NCI-H2081 (cell line): ENCODE measurements at places on chromosomes 4 and X.

DNA sequence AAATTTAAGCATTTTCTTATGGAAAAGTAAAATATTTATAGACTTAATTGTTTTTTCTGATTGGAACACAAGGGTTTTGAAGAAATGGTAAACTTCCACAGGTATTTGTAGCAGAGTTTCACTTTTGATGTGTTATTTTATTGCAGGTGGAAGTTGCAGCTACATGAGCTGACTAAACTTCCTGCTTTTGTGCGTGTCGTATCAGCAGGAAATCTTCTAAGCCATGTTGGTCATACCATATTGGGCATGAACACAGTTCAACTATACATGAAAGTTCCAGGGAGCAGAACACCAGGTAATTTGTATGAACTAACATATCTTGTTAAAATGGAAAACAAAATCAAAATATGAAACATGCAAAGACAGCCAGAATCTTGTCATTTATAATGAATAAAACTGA, 117.4 kb downstream of the DIPK2B start:
- DNase-seq, result no peak

GRCh38 chr4:81562093-81562492, 90.4 kb upstream of the RASGEF1B start:
- no peak for DNase-seq

- DNase-seq, result no peak
These were observed 147.1 kb downstream of the NAA11 start for GRCh38 chr4:79178760-79179159.

DNA sequence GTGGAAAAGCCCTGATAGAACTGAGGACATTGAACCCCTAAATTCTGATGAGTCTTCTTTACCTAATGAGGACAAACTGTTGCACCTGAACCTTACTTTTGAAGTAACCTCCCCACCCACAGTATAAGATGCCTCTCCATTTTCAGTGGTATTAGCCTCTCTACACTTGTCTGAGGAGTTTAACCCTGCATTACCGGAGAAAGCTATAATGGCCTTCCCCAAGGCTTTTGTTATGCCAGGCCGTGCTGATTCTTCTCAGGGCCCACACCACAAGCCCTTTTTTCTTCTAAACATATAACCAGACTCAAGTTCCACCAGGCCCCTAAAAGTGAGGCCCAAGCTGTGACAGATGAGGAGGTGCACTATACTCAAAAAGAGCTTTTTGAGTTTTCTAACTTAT, 345.8 kb upstream of the GRID2 start:
- no peak for DNase-seq

GRCh38 chr4:176791591-176792325, 964 bp downstream of the VEGFC start:
- peak; percentile 6 for DNase-seq

DNA sequence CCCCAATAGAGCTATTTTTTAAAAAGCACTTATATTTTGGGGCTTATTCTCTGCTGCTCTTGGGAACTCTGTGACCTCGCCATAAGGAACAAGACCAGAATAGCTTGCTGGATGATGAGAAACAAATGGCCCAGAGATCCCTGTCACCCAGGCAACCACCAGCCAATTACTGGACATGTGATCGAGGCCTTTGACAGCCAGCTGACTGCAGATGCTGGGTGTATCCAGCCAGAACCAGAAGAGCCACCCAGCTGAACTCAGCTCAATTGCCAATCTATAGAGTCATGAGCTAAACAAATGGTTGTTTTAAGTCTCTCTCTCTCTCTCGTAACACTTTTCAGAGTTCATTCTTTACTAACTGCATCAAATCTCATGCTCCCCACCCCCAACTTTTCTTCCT, 24.4 kb upstream of the CITED1 start:
- no peak for DNase-seq

DNA sequence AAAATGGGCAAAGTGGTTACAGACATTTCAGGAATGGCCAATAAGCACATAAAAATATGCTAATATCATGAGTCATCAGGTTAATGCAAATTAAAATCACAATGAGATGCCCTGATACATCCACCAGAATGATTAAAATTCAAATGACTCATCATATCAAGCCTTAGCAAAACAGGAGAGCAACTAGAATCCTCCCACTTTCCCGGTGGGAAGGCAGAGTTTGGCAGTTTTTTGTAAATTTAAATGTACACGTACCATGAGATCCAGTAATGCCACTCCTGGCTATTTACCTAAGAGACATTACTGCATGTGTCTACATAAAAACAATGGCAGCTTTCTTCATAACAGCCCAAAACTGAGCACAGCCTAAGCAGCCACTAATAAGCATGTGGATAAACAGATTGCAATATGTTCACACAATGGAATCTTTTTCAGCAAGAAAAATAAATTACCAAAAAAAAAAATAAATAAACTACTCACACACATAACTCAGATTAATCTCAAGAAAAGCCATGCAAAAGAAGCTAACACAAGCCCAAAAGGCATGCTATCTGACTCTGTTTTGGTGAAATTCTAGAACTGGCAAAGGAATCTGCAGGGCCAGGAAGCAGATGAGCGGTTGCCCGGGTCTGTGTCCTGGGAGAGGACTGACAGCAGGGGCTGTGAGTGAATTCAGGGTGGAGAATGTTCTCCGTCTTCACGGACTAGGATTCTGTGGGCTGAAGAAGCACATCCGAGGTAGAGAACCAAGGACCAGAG, 48.8 kb downstream of the AFAP1 start:
- peak; percentile 41 for DNase-seq

DNA sequence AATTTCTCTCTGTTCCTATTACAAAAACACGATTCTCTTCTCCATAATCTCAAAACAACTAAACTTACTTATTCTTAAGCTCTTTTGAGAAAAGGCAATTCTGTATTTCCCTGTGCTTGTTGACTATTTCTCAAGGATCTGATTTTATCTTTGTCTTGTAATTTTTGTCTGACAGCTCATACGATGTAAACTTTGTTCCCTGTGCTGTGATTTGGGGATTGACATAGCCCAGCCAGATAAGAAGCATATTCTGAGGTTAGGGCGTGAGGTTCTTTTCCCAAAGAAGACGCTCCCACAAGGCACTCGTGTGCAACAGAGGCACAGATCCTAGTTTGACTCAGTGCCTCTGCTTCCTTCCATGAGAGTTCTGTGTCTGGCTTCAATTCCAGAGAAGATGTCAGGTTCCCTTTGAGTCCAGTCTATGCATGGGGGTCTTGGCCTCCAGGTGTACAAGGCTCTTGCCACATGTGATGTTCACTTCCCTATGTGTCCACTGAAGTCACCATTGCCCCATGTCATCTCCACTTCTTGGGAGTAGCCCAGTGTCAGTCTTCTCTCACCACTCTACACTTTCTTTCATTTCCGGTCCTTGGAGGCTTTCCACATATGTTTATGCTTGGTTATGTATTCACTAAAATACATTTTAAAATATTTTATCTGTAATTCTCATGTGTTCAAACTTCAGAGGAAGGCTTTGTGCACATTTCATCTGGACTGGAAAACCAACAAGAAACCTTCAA, 94.8 kb downstream of the MID1 start:
- DNase-seq, result no peak

GRCh38 chrX:57821703-57822387, 88.4 kb downstream of the ZXDA start:
- DNase-seq, result peak; percentile 41

GRCh38 chr4:2334826-2335728, 73.2 kb upstream of the MXD4 start:
- DNase-seq, result no peak

DNA sequence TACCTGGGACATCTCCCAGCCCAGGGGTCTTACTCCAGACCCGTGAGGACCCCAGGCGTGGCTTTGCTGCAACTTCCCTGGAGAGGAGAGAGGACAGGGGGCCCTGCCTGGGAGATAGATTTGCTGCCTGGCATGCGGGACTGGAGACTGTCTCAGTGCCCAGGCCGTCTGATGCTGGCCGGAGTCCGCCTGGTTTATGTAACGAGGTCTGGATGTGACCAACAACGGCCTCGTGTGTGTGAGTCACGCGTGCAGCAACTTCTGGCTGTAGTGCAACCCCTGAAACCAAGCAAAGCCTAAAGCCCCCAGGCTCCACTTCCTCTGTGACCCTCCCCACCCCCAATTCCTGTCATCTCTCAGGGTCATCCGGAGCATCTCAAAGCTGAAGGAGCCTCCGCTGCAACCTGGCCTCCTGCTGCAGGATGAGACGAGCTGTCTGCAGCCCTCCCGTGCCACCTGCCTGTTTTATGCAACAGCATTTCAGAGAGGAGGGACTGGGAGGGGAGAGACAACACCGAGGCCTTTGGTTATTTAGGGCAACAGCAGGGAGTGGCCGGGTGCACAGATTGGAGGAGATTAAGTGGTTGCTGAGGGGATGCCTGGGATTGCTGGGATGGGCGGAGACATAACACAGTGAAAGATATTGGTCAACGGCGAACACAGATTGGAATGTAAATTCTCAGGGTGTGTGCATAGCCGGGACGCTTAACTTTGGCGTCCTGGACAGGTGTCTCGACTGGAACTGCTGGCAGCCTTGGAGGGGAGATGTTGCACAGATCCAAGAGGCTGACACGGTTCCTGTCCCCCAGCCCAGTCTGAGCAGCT, 16.0 kb downstream of the XG start:
- DNase-seq, result no peak

- DNase-seq, result no peak
These were observed 19.5 kb downstream of the RGS12 start for GRCh38 chr4:3312362-3312761.

DNA sequence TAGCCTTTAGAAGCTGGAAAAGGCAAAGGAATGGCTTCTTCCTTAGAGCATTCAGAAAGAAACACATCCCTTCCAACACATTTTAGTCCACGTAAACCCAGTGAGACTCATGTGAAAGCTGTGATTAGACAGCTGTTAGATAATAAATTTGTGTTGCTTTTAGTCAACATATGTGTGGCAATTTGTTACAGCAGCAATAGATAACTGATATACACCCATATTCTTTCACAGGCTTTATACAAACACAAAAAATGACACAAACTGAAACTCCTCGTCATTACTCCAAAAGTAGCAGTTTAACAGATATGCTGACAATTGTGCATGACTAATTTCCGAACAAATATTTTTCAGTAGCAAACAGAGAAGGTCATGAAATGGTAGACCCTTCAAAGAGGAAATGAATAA, 65.3 kb downstream of the ANTXR2 start:
- peak; percentile 4 for DNase-seq

GRCh38 chr4:160350944-160351343, 1248.1 kb downstream of the RAPGEF2 start:
- no peak for DNase-seq

DNA sequence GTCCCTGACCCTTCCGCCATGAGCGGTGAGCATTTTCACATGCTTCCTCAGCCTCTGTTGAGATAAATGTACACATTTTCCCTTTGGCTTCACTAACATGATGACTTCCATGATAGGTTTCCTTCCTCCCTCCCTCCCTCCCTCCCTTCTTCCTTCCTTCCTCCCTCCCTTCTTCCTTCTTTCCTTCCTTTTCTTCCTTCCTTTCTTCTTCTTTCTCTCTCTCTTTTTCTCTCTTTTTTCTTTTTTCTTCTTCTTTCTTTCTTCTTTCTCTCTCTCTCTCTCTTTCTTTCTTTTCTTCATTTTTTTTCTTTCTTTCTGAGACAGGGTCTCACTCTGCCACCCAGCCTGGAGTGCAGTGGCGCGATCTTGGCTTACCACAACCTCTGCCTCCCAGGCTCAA, 8.9 kb downstream of the HGFAC start:
- DNase-seq, result no peak

- DNase-seq, result no peak
These were observed 25.2 kb upstream of the GLOD5 start for GRCh38 chrX:48736303-48736702.

GRCh38 chr4:92514627-92515026, 210.9 kb downstream of the GRID2 start:
- DNase-seq, result no peak

GRCh38 chr4:134668237-134668636, 466.6 kb upstream of the PABPC4L start:
- no peak for DNase-seq

GRCh38 chr4:94458682-94459081, 6.9 kb downstream of the PDLIM5 start:
- no peak for DNase-seq

- DNase-seq, result no peak
These were observed 122.4 kb downstream of the SYNPO2 start for GRCh38 chr4:119010909-119011606.

GRCh38 chr4:59200992-59201391, 1999.1 kb upstream of the ADGRL3 start:
- peak; percentile 0 for DNase-seq

DNA sequence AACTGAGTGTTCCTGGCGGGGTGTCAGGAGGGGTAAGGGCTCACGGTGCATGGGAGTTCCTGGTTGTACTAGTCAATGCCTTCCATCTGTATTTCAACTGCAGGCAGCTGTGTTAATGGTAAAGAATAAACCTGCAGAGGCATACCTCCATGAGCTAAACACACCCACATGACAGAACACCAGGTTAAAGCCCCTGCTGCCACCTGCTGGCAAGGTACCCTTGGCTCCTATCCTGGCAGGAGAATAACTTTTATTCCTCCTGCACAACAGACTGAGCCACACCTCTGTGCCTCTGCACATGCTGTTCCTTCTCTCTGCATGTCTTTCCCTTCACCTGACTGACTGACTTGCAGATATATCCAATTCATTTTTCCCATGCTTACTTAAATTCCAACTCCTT, 11.1 kb downstream of the ITIH6 start:
- DNase-seq, result no peak

DNA sequence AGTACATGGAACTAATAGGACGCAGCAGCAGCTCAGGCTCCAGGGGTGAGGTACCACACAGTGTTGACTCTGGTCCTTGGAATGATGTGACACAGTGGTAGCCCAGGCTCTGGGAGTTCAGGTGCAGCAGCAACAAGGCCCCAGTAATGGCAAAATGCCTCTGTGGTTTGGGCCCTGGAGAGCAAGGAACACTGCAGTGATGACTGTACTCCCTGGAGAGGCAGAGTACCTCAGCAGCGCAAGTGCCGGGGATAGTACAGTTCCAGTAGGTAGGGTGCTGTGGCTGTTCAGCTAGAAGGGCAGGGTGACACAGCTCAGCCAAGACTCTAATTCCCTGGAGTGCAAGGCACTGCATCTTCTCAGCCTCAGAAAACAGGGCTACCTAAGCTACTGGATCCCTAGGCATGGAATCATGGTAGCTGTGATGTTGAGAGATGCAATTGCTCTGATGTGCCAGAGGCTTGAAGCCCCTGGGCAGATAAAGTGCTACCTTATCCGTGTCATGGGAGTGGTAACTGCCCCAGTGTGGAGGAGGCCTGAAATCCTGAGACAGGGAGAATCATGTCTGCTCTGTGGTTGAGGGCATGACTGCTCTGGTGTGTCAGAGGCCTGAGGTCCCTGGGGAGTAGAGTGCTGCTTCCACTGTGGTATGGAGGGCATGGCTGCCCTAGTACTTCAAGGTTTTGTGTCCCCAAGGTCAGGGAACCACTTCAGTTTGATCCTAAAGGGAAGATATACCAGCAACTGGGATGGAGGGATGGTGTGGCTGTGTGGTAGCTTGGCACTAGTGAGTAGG, 55.2 kb downstream of the AREG start:
- DNase-seq, result no peak
